NT2/D1 (cell line): ENCODE measurements at places on chromosomes 3 and 15.

- no peak for DNase-seq
Measured at GRCh38 chr15:94674296-94674695, 442.9 kb downstream of the MCTP2 start.

GRCh38 chr3:62284442-62284841 lies 88.9 kb downstream of the FEZF2 start:
- DNase-seq: no peak

DNA sequence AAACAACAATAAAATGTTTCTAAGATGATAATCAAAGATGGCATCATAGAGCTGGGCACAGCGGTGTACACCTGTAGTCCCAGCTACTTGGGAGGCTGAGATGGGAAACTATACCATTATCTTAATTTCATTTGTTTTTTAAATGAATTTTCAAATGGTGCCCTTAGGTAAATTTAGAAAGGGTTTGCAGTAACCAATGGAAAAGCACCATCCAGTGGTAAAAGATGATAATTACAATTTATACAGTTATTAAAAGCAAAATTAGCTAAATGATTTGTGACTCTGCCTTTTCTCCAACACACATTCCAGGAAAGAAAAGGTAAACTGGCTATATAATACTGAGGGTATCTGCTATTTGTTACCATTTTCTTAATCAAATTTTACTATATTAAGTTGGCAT lies 14.4 kb upstream of the ANKRD28 start:
- no peak for DNase-seq

- DNase-seq: no peak
Measured at GRCh38 chr3:104632947-104633346, 733.8 kb upstream of the ALCAM start.

DNA sequence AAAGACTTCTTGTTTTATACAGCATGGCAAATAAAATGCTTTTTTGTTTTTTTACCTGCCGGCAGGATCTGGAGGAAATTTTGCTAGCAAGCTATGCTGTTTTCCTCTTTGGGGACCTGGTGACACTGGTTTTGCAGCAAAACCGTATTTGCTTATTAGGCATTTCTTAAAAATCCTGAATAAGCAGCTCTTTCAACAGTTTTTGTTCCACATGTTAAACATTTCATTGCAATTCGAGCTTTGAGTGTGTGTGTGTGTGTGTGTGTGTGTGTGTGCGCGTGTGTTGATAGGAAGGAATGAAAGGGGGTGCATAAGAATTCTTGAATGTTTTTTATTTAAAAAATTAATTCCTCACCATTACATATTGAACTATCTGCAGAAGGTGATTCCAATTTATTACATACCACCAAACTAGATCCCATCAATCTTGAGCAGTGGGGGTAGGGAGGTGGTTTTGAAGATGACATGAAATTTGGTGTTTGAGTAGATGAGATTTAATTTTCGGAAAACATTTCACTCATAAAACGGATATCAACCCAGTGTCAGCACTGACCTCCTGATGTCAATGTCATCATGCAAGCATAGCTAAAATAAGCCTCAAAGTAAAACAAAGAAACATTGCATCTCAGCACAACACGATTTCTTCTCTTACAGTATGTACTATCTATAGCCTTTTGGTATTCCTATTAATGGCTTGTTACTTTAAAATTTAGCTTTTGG lies 17.3 kb downstream of the ZBTB38 start:
- no peak for DNase-seq

DNA sequence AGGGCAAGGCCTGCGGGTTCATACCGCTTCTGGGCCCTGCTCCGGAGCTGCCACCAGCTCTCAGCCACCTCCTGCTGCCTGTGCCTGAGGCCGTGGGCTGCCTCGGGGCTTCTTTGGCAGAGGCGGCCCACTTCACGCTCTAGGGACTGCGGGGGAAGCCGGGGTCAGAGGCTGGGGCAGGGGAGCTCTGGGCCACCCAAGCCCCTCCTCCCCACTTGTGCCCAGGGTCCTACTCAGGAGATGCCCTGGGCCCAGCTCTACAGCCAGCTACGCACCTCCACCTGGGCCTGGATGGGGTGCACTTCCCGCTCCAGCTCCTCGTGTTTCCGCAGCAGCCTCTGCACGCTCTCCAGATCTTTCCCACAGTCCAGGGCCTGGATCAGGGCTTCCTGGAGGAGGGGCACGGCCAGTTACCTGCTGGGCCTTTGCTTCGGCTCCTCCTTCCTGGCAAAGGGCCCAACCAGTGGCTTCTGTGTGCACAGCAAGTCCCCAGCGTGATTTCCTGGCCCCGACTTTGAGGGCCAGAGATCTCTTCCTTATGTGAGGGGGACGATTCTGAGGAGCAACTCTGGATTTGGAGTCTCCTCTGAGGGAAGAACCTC lies 24.0 kb downstream of the PLA2G4B start:
- peak; percentile 5 for DNase-seq

GRCh38 chr3:19934098-19934566 lies at the start of gene EFHB:
Gene EFHB, minus strand, starts transcription at chr3:19934217. Its CDS starts 199 bp downstream, at chr3:19934018.
- peak; percentile 47 for DNase-seq

GRCh38 chr15:22231603-22232002 lies 151.3 kb downstream of the OR4M2 start:
- DNase-seq: no peak
